ENCODE measurements at places on chromosomes 6 and 20. TPM values are rescaled to one million over a fixed set of nuclear protein-coding genes. Genes with fewer than 3 reads are reported as not detected.
A peak's percentile ranks its signal among the peaks of the same experiment; 100 is the strongest.

Gene PIGU
- polyA plus RNA-seq: 7.2 TPM

DNA sequence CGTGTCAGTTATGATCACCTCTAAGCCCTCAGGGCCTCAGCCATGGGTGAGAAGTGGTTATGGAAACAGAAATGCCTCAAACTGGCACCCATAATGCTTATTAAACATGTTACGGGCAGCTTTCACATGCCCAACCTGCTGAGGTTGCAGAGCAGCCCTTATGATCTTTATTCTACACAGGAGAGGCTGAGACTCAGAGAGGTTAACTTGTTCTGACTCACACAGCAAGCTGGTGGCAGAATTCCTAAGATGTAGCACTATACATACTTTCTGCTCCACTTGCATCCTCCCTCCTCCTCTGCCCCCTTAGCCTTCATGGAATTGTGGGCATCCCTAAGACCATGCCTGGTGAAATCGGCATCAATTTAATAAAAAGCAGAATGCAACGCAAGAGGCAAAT, 34.7 kb upstream of the IGF2R start:
- H3K4me1 ChIP-seq: no peaks in the 10 kb centered on the region
- DNase-seq: no peak
- H3K36me3 ChIP-seq: no peaks in the 10 kb centered on the region
- H3K4me3 ChIP-seq: no peak overlapping the region
- no peak overlapping the region for H3K27ac ChIP-seq

DNA sequence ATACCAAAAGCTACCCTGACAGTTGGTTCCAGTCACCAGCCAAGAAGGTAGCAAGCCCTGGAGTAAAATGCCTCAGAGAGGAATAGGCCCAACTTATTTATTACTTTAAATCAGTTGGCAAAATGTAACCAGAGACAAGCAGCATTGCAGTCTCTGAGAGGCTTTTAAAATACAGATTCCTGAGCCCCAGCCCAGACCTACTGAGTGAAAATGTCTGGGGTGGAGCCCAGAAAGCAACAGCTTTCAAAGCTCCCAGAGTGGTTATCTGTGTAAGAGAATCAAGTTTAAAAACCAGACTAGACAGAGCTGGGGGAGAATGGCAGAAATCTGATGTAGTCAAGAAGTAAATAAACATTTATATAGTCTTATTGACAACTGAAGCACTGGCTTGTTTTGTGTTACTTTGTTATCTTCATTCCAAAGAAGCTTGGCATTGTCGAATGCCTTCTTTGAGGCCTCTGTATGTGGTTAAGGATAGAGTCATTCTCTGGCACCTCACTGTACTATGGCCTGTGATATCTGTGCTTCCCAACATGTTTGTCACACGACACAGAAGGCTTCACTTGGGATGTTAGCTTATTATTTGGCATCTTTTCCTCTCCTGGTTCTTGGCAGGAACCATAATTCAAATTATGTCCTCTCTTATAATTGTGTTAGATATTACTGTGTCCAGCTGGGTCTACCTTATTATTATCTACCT, 313.5 kb downstream of the SLC35F1 start:
- H3K27ac ChIP-seq: no peak overlapping the region
- no peaks in the 10 kb centered on the region for H3K36me3 ChIP-seq
- no peak for DNase-seq
- no peaks in the 10 kb centered on the region for H3K27me3 ChIP-seq
- no peak overlapping the region for H3K4me3 ChIP-seq

Gene ANGPT4
- 0.13 TPM for polyA plus RNA-seq

DNA sequence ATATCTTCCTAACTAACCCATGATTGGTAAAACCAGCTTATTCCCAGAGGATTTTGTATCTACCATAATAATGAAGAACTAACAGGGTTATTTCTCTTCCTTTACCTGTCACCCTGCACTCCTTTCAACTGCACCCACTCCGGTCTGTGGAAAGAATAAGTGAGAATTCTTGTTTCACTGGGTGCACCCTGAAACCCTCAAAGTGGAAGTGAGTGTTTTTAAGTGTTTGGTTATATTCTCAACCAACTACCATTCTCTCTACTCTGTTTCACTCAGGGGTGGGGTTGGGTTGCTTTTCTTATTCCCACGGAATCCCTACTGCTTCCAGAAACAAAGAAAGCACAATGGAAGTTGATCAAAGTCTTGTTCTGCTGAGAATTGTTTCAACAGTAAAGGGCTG, 42.6 kb upstream of the KHDRBS2 start:
- no peak overlapping the region for H3K4me3 ChIP-seq
- no peaks in the 10 kb centered on the region for H3K36me3 ChIP-seq
- no peaks in the 10 kb centered on the region for H3K27me3 ChIP-seq
- no peak for DNase-seq

DNA sequence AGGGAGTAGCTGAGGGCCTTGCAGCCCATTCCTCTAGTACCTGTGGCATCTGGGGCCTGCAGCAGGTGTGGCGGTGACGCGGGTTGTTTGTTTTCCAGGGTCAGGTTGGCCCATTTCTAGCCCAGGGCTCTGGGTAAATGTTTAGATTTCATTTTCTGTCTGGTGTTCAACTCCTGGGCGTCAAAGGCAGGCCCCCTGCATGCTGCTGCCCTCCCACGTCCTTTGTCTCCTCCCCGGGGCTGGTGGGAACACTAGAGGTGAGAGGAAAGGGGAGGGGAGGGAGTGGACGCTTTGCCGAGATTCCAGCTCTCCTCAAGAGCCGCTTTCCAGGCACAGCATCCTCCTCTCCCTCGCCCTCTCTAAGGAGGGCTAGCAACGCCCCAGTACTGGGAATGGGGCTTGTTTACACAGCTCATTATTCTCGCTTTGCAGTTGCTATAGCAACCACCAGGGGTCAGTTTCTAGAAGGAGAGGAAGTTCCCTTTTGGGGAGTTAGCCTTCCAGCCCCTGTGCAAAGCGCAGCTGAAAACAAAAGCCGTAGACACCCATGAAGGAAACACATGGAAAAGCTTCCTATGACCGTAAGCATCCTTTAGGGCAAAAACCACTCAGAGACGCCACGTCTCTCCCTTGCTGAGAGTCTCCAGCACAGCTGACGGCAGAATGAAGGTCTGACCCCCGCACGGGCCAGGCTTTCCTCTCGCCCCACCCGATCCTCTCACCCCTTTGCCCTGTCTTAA, 170.6 kb downstream of the LY86 start:
- H3K27me3 ChIP-seq: no peaks in the 10 kb centered on the region
- peaks cover 11% of the 10 kb centered on the region for H3K4me1 ChIP-seq
- peak; percentile 60 for DNase-seq
- H3K36me3 ChIP-seq: no peaks in the 10 kb centered on the region
- H3K27ac ChIP-seq: peak overlapping the region; percentile 56

Gene COL21A1
- 0.54 TPM for polyA plus RNA-seq

Gene PSORS1C1
- polyA plus RNA-seq: not detected

- H3K27ac ChIP-seq: no peak overlapping the region
- no peak overlapping the region for H3K4me3 ChIP-seq
- H3K27me3 ChIP-seq: no peaks in the 10 kb centered on the region
- no peaks in the 10 kb centered on the region for H3K36me3 ChIP-seq
- no peak for DNase-seq
Measured at GRCh38 chr20:53943522-53944291, 126.7 kb downstream of the BCAS1 start.

GRCh38 chr6:112189494-112189893, 64.9 kb downstream of the LAMA4 start:
- H3K27ac ChIP-seq: no peak overlapping the region
- H3K4me3 ChIP-seq: no peak overlapping the region
- no peaks in the 10 kb centered on the region for H3K36me3 ChIP-seq
- H3K4me1 ChIP-seq: no peaks in the 10 kb centered on the region
- H3K27me3 ChIP-seq: no peaks in the 10 kb centered on the region
- DNase-seq: no peak

GRCh38 chr6:130020073-130020906, 1.9 kb downstream of the L3MBTL3 start:
- no peaks in the 10 kb centered on the region for H3K27me3 ChIP-seq
- H3K4me3 ChIP-seq: peak overlapping the region; percentile 91
- peak; percentile 52 for DNase-seq
- H3K27ac ChIP-seq: peak overlapping the region; percentile 88
- no peaks in the 10 kb centered on the region for H3K36me3 ChIP-seq

Gene C6orf132
- polyA plus RNA-seq: 0.24 TPM

Gene SLC25A27
- 2.5 TPM for polyA plus RNA-seq

DNA sequence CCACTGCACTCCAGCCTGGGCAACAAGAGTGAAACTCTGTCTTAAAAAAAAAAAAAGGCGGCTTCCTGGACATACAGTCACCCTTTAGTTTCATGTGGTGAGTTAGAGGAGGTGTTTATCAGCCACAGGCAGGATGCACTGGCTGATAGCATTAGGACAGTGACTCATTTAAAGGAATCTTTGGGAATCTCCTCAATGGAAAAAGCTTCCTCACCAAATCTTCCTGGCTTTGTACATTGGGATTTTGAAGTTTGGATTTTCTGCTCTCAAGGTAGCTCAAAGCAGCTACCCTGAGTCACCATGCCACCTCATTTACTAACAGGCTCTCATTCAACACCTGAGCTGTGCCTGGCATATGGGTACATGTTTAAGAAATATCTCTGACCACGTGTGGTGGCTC, 20.2 kb downstream of the PRPH2 start:
- H3K27ac ChIP-seq: no peak overlapping the region
- H3K36me3 ChIP-seq: no peaks in the 10 kb centered on the region
- H3K27me3 ChIP-seq: no peaks in the 10 kb centered on the region
- H3K4me1 ChIP-seq: no peaks in the 10 kb centered on the region

DNA sequence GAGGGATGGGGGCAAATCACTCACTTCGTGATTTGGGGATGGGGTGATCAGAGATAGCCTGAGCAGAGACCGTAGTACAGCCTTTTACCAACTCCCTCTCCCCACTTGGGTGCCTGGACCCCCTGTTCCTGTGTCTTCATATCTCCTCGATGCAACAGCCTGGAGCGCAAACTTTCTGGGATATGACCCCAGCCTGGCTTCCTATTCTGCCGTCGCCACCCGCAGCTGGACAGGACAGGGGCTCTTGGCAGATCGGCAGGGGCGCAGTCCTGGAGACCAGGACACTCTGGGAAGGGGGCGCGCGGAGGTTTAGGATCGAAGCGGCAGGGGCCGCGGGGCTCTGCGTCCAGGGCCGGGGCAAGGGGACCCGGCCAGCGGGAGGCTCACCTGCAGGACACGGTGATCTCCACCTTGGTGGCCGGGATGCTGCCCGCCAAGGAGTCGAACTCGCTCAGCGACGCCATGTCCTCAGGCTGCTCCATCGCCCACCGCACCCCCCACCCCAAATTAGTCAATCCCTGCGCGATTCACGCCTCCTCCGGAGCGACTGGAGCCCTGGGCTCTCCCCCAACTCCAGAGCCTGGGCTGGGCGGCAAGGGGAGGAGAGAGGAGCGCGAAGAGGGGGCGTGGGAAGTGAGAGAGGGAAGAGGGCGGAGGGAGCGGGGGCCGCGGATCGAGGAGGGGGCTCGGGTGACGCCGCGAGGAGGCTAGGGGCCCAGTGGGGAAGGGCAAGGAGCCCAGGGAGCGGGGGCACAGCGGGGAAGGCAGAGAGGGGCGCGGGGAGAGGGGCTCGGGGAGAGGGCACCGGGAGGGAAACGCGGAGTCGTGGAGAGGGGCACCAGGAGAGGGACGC, at the start of gene CPNE5:
TSS of gene CPNE5 (minus strand) at position 549 of the 853 bp plus-strand sequence. CDS start at position 482, 67 bp downstream.
- H3K36me3 ChIP-seq: no peaks in the 10 kb centered on the region
- peaks cover 6% of the 10 kb centered on the region for H3K27me3 ChIP-seq
- no peak within 1 kb of the TSS for H3K27ac ChIP-seq
- DNase-seq: no peak

- no peak overlapping the region for H3K4me3 ChIP-seq
- H3K36me3 ChIP-seq: peaks cover 41% of the 10 kb centered on the region
- H3K27ac ChIP-seq: no peak overlapping the region
Measured at GRCh38 chr20:41095110-41095969, 42.0 kb upstream of the PLCG1 start.

DNA sequence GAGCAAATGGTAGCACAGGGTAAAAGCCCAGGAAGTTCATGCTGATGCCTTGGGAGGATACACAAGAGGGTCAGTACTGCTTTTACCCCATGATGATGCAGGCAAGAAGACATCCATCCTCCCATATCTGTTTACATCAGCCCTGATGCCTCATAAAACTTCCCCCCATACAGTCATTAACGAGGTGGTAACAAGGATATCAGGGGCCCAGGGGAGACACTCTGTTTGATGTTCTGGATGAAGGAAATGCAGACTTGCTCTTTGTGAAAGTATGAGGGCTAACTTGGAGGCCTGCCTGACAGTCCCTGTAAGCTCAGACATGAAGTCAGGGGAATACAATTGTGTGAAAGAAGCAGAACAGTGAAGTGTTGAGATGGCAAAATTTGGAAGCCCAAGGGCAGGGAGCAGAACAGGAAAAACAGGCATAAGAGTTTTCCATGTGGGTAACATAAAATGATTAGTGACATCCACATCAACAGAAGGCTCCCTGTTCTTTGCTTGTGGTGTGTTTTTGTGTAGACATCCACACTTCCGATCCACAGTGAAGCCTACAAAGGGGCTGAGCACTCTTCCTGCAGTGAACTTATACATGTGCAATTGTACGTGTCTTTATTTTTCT, 813.4 kb downstream of the MAFB start:
- peaks cover 14% of the 10 kb centered on the region for H3K4me1 ChIP-seq
- DNase-seq: no peak
- no peaks in the 10 kb centered on the region for H3K36me3 ChIP-seq
- H3K27me3 ChIP-seq: no peaks in the 10 kb centered on the region
- no peak overlapping the region for H3K4me3 ChIP-seq

- H3K4me1 ChIP-seq: no peaks in the 10 kb centered on the region
- no peak for DNase-seq
- H3K27me3 ChIP-seq: no peaks in the 10 kb centered on the region
- H3K4me3 ChIP-seq: no peak overlapping the region
Measured at GRCh38 chr20:3871550-3872265, 17.5 kb upstream of the PANK2 start.

DNA sequence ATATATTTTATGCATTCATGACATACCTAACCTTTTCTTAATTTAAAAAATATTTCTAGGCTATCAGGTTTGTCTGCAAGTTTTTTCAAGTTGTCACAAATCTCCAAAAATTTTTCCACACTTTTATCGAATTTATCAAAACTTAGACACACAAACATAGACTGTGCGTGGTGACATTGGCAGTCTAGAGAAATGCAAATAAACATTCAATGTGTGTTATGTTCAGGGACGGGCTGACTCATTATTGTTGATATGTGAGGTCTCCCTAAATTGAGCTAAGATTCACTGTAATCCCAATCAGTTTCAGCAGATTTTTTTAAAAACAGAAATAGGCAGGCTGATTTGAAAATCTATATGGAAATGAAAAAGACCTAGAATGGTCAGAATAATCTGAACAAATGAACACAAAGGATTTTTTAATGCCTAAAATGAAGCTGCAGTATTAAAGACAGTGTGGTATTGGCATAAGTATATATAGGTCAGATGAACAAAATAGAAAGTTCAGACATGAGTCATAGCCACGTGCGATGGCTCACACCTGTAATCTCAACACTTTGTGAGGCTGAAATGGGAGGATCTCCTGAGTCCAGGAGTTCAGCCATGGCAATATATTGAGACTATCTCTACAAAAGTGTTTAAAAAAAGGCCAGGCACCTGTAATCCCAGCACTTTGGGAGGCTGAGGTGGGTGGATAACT, 19.2 kb downstream of the BLTP3A start:
- H3K27me3 ChIP-seq: no peaks in the 10 kb centered on the region
- H3K4me3 ChIP-seq: no peak overlapping the region
- H3K4me1 ChIP-seq: no peaks in the 10 kb centered on the region
